ENCODE measurements at places on chromosomes 2 and 18.

- no peak for DNase-seq
These were observed 520.5 kb upstream of the CDH7 start for GRCh38 chr18:65230311-65230710.

- DNase-seq: no peak
These were observed 103.3 kb upstream of the LYPD1 start for GRCh38 chr2:132773331-132773730.

DNA sequence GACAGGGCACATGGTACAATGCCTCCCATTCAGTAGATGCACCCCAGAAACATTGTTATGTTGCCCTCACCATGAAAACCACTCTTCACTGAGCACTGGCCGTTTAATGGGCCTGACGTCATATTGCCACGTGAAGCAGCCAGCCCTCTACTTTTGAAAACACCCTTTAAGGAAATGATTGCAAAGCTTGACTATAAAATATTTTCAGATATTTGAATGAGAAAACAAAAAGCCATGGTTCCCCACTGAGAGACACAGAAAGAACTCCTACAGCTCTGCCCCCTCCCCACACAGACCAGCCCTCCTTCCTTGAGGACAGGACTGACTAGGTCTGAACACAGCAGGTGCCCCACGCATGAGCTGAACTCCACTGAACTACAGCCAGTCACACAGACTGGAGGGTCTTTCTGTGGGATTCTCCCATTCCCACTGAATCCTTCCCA, 349.1 kb downstream of the ANAPC1 start:
- DNase-seq: no peak

DNA sequence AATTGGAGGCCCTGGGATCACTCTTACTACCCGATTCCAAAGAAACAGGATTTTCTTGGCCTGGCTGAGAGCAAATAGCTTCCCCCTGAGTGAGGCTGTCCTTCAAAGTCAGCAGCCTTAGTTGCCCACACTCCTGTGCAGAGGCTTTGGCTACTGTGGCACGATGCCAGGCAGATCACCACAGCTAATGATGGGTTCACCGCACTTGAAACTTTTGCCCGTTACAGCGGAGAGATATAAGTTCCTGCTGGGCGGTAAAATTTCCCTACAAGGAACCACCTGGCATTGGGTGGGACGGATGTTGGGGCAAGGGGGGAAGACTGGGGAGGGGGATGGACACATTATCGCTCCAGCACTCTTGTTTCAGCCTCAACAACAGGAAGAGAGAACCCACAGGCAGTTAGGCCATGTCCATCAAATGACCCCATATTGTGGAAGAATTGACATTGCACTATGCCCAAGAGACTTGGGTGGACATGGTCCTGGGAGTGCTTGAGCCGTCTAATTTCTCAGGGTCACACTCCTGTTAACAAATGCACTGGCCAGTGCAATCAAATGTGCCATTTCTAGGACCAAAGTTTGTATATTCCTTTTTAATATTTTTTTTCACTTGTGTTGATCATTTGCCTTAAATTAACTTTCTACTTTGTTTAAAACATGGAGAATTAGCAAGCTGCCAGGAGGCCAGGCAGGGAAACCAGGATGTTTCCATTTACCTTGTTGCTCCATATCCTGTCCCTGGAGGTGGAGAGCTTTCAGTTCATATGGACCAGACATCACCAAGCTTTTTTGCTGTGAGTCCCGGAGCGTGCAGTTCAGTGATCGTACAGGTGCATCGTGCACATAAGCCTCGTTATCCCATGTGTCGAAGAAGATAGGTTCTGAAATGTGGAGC, 4.4 kb downstream of the IL1B start:
- no peak for DNase-seq

GRCh38 chr18:58983260-58984155, 118.8 kb downstream of the ZNF532 start:
- no peak for DNase-seq

DNA sequence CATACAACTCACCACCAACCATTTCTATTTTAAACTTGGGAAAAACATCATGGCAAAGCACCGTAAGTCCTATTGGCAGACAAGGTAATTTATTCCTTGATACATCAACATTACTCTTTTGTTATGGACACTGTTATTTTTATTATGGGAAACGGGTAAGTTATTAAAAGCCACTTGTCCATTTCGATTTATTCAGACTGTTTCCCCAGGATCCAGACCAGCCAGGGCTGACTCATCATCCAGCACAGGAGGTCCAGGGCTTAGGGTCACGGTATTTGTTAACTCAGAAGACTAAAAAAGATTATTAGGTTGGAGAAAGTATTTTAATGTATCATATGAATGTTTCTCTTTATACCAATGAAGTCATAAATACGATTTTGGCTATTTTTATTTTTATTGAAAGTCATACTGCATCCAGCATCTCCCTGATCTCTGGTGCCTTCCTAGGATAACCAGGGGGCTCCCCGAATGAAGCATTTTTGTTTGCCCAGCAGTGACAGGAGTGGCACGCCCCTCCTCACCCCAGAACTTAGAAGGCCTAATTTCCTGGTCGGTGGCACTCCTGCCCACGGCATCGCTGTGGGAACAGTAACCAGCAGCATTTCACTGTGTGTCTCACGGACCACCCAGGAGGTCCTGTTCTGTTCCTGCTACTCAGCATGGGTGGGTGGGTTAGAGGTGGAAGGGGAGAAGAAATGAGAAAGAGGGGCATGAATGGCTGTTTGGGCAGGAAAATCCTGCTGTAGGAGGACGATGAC, 446.1 kb downstream of the EIPR1 start:
- no peak for DNase-seq

DNA sequence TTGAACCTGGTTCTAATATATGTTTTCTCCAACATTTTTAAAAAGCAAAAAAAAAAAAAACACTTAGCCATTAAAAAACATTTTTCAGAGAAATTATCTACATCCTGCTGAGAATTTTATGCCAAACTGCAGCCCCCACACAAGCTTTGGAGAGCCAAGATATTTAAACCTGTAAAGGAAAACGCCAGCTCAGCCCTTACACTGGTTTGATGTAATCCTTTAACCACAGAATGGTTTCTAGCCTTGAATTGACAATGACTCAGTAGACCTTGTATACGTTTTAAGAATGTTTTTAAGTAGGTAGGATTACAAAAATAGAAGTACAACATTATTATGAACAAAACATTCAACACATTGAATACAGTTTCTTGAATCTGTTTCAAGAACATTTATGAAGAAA, 113.6 kb downstream of the BABAM2 start:
- DNase-seq: no peak

- no peak for DNase-seq
These were observed 27.2 kb upstream of the OTX1 start for GRCh38 chr2:63023444-63023843.

DNA sequence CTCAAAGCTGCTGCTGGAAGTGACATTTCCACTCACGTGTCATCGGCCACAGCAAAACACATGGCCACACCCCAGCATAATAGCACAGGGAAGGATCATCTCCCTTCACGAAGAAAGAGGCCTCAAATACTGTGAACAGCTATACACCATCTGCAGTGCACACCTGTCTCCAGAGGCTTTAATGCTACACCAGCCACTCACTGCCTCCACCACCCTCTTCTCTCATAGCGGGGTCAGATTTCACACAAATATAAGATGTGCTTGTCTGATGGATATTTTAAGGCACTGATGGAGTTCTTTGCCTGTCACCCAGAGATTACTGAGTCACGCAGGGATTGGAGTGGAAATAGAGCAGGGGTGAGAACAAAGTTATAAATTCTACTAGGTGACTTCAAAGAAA, 374.0 kb downstream of the ZNF516 start:
- no peak for DNase-seq

DNA sequence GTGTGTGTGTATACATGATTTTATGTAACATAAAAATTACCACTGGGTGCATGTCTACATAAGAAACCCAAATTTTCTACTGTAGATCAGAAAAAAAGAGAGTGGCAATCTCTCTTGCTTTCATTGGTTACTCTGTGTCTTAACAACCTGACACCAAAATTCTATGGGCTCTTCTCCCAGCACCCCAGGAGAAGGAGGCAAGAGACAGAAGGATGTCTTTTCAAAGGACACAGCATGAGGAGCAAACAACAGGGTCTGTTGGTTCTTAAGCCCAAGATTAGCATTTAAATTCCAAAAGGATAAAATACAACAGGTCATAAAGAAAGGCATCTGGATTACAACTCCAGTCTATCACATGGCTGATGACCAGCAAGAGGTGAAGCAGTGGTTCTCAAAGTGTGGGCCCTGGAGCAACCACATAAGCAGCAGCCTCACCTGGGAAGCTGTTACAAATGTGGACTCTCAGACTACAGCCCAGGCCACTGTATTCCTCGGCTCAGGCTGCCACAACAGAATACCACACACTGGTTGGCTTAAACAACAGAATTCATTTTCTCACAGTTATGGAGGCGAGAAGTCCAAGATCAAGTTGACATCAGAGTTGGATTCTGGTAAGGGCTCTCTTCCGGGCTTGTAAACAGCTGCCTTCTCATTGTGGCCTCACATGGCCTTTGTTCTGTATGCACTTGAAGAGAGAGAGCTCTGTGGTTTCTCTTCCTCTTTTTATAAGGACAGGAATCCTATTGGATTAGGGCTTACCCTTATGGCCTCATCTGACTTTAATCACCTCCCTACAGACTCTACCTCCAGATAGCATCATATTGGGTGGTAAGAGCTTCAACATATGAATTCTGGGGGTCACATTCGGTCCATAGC, 79.8 kb upstream of the RNF152 start:
- DNase-seq: no peak

- no peak for DNase-seq
These were observed 88.5 kb upstream of the SH3BP4 start for GRCh38 chr2:234863043-234863934.

DNA sequence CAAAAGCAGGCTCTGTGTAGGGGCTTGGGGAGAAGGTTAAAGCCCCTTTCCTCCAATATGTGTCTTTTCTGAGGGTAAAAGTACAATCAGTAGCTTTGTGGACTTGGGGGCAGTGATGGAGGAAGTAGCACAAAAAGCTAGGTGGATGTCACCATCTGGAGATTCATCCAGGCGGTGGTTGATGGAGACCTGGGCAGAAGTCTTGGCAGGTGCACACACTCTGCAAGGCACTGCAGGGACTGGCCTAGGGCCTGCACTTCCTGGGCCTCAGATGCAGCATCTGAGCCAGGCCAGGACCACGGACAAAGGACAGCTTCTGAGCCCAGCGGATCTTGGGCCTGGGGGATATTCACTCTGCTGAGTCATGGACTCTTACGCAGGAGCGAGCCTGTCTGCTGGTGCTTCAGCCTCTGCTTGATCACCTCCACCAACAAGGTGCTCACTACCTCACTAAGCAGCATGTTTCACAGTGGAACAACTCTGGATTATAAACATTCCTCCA, 391.1 kb downstream of the TNS1 start:
- peak; percentile 54 for DNase-seq

- DNase-seq: no peak
These were observed 318.7 kb downstream of the PDE11A start for GRCh38 chr2:177753682-177754491.

DNA sequence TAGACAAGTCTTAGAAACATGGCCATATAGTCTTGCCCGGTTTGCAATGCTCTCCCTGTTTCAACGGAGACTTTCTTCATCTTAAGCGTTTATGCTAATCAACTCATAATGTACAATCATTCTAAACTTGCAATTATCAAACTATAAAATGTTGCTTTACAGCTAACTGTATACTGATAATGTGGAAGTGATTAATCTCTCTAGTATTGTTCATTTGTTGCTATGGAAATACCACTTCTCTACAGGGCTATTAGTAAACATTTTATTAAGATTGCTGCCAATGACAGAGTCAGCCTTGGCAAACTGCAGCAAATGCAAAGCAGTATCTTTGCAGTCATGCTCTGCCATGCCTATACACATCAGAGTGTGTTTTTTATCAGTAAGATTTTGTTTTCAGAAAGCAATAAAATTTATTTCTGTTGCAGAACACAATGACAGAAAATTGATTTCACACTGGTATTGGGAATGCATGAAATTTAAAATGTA, 1201.8 kb upstream of the CDH2 start:
- DNase-seq: no peak

DNA sequence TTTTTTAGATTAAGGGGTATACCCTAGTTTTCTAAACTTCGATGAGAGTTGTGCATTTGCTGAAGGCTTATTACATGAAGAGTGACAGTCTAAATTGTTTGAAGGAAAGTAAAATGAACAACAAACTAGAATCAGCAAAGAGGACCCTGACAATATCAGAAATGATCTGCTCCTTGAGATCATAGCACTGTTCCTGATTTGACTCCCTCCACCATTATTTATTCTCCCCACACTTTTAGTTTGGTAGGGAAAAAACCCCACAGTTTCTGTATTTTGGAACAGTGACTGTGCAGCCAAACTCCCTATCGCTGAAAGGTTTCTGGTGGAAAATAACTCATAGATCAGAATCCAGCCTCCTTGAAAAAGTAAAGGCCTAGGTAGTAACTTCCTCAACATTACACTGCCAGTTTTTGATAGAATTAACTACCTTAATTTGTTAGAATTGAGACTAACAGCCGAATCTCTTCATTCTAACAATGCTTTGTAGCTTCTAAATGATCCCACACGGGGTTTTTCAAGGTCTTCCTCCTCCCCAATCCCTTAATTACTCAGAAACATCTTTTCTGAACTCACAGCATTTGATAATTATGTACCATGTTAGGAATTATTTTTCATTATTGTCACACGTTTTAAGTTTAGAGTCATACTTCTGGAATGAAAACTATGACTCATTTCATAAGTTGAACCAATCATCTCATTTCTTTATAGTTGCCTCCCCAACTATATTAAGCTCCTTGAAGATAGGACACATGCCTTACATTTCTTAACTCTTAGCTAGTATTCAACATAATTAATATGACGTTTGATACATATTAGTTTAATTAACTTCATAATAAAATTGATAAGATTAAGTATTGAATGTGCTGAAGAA, 2.9 kb downstream of the MYL12A start:
- DNase-seq: no peak

GRCh38 chr2:235537587-235537986, 43.7 kb downstream of the AGAP1 start:
- DNase-seq: no peak

DNA sequence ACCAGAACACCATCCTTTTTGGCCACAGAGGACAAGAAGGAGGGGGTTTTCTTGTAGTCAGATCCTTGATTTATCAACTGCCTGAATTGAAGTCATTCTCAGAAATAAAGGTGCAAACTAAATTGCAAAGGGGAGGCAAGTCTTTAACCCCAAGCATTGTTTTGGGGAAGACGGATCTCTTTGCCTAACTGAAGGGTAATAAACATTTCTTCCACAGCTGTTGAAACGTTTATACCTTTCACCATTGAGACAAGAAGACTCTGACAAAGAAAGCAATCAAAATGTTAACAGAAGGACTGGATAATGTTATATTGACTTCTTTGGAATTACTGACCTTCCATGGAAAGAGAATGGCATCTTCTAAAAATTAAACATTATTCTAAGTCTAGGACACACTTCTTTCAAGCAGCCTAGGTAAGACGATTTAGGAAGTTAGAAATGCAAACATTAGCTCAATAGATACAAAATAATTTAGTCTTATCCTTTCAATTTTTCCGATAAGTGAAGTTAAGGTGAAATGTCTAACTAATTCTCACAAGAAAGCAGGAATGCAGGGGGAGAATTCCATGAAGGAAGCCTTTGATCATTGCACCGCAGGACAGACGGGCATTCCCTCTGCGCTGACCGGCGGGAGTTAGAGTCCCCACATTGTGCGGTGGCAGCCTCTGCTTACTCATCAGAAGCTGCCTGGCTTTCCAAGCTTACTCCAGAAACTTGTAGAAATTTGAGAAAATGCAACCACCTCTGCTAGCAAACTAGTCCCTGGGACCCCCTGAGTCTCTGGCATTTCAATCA, 69.4 kb upstream of the COPS8 start:
- DNase-seq: no peak

All from vagina (tissue), 2 donors.